ENCODE measurements at places on chromosomes 12 and 14. TPM values are rescaled to one million over a fixed set of nuclear protein-coding genes. Genes with fewer than 3 reads are reported as not detected.

GRCh38 chr12:5230156-5230555 is 186.5 kb downstream of the KCNA5 start:
- DNase-seq, result no peak

DNA sequence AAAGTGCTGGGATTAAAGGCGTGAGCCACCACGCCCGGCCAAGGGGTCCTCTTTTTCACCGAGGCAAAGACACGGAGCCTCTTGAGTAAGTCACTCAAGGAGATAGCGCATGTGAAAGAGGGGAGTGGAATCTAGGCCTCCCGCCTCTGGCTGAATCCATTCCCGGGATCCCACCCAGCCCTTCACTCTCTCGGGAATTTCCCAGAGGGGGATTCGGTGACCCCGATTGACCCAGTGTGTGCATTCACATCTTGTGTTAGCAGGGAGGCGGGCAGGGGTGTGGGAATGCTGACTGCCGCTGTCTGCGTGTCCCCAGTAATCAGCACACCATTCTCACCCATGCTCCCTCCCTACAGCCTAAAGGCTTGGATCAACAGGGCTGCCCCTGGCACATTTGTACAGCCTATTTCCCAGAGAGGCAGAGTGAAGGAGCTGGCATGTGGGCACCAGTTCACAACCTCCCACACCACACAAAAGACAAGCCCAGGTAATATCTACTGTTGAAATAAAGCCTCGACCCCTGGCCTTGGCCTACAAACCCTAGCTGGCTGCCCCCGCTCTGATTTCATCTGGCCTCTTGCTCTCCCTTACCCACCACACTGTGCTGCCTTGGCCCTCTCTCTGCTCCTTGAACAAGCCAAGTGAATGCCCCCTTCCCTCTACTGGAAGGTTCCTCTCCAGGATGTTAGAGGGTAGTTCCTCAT is 1.3 kb upstream of the LTBP2 start:
- no peak for DNase-seq

The TIGAR gene
- 18.2 TPM for total RNA-seq

GRCh38 chr14:56297449-56297848 is 179.2 kb downstream of the PELI2 start:
- DNase-seq, result no peak

DNA sequence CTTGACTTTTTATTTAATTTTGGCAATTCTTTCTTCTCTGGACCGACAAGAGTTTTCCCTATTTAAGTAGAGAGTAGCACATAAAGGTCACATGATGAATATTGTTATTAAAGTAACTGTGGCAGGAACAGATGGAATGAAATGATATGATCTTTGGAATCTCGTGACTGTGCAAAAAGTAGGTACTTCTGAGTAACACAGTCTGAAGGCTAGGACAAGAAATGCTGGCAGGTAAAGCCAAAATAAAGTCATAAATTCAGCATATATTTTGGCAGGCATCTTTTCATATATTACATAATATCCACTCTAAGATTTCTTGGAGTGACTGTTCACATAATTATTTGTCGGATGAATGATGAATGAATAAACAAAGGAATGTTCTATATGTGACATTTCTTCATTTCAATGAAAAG is 121.4 kb downstream of the EFCAB11 start:
- no peak for DNase-seq

The GPR137C gene
- total RNA-seq, result 3.2 TPM

- DNase-seq, result no peak
Measured at GRCh38 chr14:100740196-100740825, 13.6 kb downstream of the DLK1 start.

GRCh38 chr14:44170101-44170500 is 337.0 kb downstream of the FSCB start:
- no peak for DNase-seq

- DNase-seq, result no peak
Measured at GRCh38 chr14:54738009-54738408, 164.6 kb downstream of the GCH1 start.

- DNase-seq, result no peak
Measured at GRCh38 chr12:24806386-24806785, 142.5 kb downstream of the BCAT1 start.

DNA sequence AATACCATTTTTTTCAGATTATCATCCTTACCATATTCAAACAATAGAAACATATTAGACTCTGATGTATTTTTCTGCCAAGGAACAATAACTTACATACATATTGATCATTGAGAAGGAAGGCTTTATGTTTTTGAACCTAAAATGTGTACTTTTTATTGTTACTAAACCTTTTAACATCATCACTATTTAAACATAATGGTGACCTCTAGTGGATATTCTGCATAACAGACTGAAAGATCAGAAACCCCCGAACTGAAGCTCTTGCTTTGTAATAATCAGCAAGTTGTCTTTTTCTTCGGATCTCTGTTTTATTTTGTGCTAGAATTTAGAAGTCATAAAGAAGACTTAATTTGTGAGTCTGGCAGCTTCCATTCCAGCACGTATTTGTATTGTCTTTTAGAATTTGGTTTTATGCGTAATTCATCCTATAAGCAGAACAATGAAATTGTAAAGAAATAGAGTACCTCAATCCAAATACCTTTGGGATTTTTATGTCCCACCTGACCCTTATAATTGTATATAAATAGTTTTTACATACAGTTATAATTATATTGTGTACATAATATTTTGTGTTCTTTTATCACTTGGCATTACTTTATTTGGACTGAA is 125.9 kb upstream of the ATF1 start:
- DNase-seq, result peak; percentile 67

DNA sequence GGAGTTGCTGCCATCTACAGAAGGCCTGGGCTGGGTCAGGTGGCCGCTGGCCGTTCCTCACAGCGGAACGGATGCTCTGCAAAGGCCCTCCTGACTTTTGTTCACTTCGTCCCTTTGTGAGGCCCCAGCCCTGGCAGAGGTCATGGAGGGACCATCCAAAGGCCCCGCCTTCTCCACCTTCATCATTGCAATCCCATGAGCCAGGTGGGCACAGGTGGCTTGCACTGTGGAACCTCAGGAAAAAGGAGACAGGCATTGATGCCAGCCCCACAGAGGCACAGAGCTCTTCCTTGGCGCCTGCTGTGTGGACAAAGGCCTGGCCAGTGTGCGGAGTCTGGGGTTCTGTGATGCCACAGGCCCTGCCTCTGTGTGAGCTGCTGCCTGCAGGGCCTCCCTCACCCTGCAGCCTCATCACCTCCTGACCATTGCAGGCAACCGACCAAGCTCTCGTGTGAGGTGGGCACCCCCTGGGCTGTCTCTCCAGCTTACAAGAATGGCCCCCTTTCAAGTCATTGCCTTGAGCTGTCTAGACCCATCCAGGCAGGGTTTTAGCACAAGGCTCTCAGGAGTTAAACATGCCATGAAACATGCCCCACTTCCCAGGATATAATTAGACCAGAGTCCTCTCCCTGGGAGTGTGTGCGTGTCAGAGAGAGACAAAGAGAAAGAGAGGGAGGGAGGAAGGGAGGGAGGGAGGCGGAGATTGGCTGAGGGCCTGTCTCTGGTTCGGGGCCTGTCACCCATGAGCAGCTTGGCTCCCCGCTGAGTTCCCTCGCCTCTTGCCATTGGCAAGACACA is 19.3 kb downstream of the NFKBIA start:
- no peak for DNase-seq

The TMEM229B gene
- 11.7 TPM for total RNA-seq

The ACSM4 gene
- total RNA-seq, result not detected

DNA sequence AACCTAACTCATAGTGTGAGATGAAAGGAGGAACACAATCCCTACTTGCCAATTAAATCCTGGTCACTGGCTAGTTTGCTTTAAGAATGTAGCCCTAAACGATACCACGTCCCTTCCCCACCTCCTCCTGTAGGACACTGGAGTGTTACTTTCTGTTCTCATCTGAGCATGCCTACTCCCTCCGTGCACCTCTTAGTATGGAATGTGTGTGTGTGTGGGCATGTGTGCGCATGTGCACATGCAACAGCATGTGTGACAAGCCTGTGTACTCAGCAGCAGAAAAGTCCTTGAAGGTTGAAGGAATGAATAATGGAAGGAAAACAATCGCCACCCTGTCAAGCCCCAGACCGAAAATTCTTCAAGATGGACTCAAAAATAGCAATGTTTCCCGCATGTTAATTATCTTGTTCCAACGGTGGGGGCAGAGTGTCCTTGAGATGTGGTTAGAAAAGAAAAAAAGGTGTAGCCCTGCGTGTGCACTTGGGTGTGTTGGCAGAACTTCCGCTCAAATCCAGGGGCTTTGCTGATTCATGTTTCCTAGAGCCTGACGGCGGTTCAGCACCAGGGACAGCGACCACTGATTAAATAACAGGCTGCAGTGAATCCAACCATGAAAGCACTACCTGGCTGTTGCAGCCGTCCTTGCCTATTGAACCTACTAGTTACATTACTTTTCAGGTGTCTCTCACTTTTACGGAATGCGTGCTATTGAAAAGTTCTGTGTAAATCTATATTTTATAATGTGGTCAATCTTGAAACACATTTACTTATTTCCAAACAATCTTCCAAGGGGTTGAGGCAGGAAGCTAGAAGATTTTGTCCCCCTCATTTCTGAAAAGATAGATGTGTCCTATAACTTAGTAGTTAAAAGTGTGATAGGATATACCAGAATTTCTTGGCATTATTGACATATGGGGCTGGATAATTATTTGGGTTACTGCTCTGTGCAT is 79.8 kb downstream of the SRRM4 start:
- peak; percentile 53 for DNase-seq

DNA sequence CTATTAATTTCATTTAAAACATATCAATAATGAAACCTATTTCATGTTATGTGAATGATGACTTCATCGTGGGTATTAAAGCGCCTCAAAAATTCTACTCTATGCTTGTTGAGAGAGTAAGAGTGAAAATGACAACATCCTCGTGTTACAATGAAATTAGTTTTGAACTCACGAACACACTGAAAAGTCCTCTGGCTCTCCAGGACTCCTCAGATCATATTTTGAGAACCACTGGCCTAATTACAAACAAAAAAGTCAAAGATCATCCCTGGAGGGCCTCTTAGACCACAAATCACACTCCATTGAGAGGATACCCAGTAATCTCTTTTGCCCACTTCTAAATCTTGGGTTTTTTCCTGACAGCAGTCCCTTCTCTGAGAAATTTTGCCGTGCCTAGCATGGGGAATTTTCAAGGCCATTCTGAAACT is 19.1 kb downstream of the DAAM1 start:
- no peak for DNase-seq

The FSCB gene
- not detected for total RNA-seq

The ETFBKMT gene
- 2.8 TPM for total RNA-seq

The RPS26 gene
- 79.1 TPM for total RNA-seq

- DNase-seq, result no peak
Measured at GRCh38 chr14:88271205-88271604, 51.9 kb downstream of the KCNK10 start.

GRCh38 chr12:124461851-124462623 is 105.4 kb downstream of the NCOR2 start:
- DNase-seq, result no peak

- no peak for DNase-seq
Measured at GRCh38 chr12:85697003-85697402, 139.2 kb downstream of the RASSF9 start.

The IL31 gene
- total RNA-seq, result not detected

GRCh38 chr12:28543021-28543890 is 353.0 kb downstream of the CCDC91 start:
- no peak for DNase-seq

DNA sequence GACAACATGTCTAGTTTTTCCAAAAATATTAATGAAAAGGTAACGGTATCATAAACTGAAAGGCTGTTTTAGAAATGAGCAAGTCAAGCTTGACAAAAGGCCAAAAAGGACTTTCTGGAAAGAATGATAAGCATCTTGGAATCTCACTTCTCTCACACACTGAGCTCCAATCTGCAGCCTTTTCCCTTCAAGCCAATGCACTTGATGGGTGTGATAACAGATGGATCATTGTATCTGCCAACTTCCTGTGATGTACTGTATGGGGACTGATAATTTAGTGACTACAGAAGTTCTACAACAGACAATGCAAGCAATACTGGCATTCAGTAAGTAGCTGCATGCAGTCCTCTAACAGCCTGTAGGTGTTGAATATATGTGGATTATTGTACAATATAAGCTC is 147.1 kb downstream of the MED13L start:
- no peak for DNase-seq

DNA sequence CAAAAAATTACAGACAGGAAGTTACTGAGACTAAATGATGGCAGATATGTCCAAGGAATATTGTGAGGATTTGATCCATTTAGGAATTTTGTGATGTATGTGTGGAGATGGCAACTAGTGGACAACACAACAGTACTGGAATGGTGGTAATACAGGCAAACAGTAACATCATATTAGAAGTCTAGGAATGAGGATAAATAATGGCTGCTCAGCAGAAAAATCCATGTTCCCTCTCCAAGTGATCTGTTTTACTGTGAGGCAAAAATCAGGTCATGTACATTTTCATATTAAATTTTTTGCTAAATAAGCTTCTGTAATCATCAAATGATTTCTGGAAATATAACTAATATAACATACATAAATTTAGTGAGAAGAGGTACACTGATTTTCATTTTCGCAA is 108.4 kb downstream of the MED13L start:
- no peak for DNase-seq

GRCh38 chr12:12126551-12126950 is 55.8 kb downstream of the BCL2L14 start:
- DNase-seq, result no peak

GRCh38 chr14:81172353-81172752 is 48.4 kb downstream of the GTF2A1 start:
- DNase-seq, result no peak

The TAS2R7 gene
- total RNA-seq, result not detected

The TMEM63C gene
- 4.7 TPM for total RNA-seq

- DNase-seq, result no peak
Measured at GRCh38 chr12:26032290-26032689, 73.8 kb downstream of the RASSF8 start.

The PRIMA1 gene
- not detected for total RNA-seq

- no peak for DNase-seq
Measured at GRCh38 chr14:84785996-84786395, 743.9 kb upstream of the FLRT2 start.

DNA sequence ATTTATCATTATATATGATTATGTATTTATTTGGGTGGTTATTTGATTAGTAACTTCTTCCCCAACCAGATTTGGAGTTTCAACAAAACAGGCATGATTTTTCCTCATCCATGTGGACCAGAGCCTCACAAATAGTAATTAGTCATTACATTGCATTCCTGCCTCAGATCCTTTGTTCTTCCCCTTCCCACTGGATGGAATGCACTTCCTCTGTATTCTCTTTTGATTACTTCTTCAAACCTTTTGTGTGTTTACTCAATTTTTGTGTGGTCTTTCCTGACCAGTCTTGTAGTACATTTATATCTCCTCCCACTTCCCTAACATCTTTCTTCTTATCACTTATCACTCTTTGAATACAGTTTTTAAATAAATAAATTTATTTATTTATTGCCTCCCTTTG is 15.5 kb downstream of the SYT1 start:
- DNase-seq, result no peak

The ZFHX2 gene
- 1.8 TPM for total RNA-seq
